ENCODE measurements at places on chromosomes 1 and 21. TPM values are rescaled to one million over a fixed set of nuclear protein-coding genes. Genes with fewer than 3 reads are reported as not detected.
A peak's percentile ranks its signal among the peaks of the same experiment; 100 is the strongest.

Gene PTPRC
- 17.1 TPM for total RNA-seq

GRCh38 chr1:33175865-33176264 lies 6.0 kb downstream of the TRIM62 start:
- DNase-seq: no peak

Gene AMY1A
- not detected for total RNA-seq

Gene SPRR2G
- not detected for total RNA-seq

- DNase-seq: no peak
Observed at GRCh38 chr1:84385347-84385746, 12.9 kb upstream of the DNASE2B start.

DNA sequence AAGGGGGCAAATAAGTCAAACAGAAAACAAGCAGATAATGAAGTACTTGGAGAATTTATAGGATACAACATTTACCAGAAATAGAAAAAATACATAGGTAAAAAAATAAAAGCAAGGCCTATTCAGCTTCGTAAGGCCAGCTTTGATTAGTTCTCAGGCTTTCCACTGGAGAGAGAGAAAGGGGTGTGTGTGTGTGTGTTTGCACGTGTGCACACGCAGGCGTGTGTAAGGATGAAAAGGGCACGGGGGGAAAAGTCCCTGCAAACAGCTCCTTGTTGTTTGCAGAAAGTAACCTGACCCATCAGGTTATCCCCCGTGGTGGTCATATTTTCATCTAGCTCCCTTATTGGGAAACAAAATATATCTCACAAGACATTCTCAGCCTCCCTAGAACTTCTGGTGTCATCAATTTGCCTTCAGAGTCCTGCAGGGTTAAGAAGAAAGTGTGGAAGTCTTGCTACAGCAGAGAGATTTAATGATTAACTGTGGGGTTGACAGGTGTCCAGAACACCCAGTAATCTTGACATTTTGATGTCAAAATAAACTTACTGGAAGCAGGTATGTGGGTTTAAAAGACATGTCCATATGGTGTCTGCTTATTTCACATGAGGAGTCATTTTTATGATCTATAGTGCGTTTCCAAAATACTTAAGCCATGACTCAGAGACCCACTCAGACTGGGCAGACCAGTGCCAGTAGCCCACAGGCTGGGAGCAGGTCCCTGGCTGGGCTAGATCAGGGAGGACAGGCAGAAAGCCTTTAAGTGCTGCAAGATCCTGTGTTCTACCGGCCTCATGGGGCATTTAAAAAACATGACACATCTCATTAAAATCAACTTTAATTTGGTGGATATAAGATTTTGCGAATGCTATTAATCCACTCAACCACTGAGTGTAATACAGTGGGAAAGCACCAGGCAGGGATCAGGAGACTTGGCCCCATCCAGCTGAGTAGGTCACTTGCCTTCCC lies 487.6 kb upstream of the CAMK1G start:
- no peak for DNase-seq

DNA sequence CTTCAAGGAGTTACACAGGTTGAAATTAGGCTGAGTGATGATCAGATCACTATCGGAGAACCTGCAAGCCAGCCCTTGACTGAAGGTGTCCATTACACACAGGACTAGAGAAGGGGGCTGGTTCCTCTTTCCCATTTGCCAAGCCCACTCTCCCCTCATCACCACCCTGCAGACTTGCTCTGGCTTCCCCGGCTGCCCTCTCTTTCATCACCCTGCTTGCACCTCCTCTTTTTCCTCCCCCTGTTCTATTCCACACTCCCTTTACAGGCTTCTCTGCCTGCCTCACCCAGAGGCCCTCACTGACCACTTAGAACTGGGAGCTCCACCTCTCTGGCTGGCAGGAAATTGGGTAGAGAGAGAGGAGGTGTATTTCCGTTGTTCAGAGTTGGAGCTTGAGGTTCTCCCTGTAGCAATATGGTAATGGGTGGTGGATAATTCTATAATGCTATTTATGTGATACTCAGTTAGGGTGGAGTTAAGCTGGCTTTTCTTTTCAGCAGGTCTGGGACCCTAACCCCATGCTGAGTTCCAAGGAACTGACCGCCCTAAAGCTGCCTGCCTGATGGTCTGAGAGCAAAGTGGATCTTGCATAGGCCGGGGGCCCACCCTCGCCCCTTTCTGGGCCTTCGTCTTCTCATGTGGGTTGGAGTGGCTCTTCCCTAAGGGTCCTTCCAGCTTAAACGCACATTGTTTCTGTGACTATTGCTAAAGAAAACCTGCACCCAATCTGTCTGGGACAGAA lies 111.8 kb upstream of the ADAR start:
- no peak for DNase-seq

- no peak for DNase-seq
Observed at GRCh38 chr1:182453631-182454030, 3.7 kb downstream of the RGSL1 start.

DNA sequence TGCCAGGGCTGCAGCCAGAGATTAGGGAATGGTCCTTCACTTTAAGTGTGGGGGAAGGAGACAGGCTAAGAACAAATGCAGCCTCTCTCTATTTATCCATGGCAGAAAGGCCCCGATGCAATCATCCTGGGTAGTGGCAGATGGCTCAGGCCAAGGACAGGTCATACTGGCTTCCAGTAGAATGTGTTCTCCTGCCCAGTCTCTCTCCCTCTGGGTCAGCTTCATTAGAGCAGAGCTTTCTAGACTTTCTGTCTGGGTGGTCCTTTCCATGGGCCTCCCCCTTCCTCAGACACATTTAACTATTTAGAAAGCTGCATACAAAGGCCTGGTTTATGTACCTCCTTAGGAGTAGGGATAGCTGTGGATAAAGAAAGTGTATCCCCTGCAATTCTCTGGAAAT lies 4.8 kb upstream of the PTCH2 start:
- DNase-seq: no peak

Gene CAPZA1
- total RNA-seq: 112 TPM

DNA sequence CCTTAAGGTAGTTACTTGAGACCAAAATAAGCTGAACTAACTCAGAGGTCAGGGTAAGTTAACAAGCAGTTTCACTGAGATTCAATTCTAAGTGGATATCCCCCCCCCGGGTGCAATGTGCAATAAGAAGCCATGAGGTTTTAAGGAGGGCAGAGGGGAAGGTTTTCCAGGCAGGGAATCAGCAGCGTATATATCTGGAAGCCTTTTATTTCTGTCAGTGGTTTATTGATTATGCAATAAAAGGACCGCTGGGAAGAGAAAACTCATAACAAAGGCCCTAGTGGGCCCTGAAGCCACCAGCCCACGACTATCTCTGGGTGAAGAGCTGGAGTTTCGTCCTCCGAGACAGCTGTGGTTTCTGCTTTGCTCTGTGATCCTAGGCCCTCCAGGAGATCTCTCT lies 53.1 kb upstream of the CTPS1 start:
- DNase-seq: no peak

GRCh38 chr1:206545351-206545750 lies 38.0 kb downstream of the RASSF5 start:
- no peak for DNase-seq

Gene DNASE2B
- 2.1 TPM for total RNA-seq

Gene LCE2A
- total RNA-seq: not detected

DNA sequence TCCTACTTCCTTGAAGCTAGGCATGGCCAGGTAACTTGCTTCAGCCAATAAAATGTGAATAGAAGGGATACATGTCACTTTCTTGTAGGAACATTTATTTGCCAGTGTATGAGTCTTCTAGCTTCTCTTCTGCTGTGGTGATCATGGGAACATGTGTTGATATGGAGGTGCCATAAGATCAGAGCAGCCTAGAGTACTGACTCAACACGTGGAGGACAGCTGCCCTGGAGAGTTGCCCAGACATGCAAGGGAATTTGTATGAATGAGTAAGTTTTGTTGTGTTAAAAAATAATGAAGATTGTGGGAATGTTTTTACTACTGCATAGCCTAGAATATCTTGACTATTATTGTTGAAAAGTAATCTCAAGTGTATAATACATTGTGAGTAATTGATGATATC lies 502.3 kb downstream of the NUF2 start:
- DNase-seq: peak; percentile 46

Gene CD160
- total RNA-seq: not detected

DNA sequence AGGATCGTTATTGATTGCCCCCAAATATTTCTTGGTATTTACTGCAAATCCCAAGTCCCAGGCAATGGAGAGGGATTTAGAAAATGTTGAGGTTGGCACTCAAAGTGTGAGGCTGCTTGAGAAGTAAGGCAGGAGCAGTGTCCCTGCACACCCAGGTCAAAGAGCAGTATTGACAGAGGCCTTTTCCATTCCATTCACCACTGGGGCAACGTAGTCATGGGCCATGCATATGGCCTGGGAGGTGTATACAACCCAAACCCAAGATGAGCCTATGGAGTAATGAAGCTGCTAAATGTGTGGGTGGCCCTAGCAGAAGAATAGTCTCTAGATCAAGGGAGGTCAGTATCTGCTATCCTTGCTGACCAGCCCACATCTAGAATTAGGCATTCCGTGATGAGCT lies 245.6 kb downstream of the FOXD2 start:
- DNase-seq: no peak

GRCh38 chr21:33063907-33064622 lies 5.9 kb upstream of the OLIG1 start:
- DNase-seq: peak; percentile 19

Data from tongue (tissue), 3 donors.